ENCODE measurements at places on chromosomes 3 and 15.
A peak's percentile ranks its signal among the peaks of the same experiment; 100 is the strongest.

DNA sequence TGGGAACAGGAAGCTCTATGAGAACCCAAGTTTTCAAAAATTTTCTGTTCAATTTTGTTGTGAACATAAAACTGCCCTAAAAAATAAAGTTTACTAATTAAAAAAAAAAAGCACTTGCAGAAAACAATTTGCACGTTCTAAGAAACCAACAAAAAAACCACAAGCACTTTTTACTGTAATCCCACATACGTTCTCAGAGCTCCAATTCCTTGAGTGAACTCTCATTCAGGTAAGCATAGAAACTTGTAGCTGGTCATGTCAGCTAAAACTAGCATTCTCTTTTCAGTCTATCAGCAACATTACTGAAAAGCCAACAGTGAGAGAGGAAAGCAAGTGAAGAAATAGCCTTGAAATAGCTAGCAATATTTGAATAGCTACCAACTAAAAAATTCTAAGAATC is 11.5 kb upstream of the TMF1 start:
- DNase-seq = no peak

DNA sequence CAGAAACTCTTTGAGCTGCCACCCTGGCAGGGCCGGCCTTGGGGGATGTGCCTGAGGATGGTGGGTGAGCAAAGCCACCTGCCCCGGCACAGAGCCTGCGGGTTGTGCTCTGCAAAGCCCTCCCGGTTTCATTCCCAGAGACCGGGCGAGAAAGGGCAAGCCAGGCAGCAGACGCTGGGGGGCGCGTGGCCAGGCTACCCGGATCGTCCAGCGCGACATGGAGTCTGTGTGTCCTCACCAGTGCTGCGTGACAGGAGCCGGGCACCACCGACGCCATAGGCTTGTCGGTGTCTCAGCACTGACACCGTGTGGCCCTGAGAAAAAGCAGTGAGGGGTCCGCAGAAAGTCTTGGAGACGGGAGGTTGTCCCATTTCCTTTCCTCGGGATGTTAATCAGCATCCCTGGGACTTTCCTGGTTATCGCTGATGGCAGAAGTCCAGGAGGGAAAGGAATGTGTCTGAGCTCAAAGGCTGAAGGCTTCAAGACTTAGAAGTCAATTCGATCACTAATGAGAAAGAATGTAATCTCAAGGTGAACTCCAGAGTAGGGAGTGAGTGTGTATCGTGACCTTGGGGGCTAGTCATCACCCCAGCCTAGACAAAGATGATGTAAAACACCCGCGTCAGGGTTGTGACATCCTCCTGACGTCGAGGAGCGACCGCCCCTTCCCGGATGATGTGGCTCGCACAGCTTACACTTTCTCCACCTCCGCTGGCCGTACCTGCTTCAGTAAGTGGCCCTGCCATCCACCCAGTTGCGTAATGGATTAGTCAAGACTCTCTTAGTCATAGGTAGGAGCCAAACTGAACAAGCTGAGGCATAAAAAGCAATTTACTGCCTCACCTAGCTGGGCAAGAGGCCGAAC is 36.3 kb upstream of the PLA2G4E start:
- peak; percentile 42 for DNase-seq

GRCh38 chr3:36365829-36366228 is 14.5 kb upstream of the STAC start:
- DNase-seq = no peak

- DNase-seq = no peak
Observed at GRCh38 chr15:88131937-88132336, 124.6 kb downstream of the NTRK3 start.

DNA sequence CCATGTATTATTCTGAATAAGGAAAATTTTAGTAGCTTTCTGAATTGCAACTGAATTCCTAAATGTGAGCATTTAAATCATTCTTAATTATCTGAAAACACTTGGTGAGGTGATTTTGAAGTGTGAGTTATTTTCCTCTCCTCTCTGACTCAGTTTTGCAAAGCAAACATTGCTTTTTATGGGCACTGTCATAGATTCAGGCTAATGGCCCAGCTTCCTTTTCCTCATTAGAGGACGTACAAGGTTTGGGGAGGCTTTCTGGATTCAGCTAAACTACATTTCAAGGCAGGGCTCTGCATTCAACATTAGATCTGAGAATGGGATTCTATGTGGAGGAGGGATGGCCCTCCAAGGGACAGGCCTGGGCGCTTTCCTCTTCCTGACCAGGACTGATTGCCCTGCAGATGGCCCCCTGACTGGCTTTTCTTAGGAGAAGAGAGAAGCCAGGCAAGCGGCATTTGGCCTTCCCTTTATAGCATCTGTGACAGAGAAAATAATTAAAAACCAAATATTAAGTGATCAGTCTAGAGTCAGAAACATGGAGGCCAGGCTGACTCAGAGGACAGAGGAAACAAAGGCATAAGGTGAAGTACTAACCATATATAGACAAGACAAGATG is 53.0 kb upstream of the STXBP5L start:
- no peak for DNase-seq

- DNase-seq = no peak
Observed at GRCh38 chr3:56753206-56753820, 48.4 kb downstream of the ARHGEF3 start.

DNA sequence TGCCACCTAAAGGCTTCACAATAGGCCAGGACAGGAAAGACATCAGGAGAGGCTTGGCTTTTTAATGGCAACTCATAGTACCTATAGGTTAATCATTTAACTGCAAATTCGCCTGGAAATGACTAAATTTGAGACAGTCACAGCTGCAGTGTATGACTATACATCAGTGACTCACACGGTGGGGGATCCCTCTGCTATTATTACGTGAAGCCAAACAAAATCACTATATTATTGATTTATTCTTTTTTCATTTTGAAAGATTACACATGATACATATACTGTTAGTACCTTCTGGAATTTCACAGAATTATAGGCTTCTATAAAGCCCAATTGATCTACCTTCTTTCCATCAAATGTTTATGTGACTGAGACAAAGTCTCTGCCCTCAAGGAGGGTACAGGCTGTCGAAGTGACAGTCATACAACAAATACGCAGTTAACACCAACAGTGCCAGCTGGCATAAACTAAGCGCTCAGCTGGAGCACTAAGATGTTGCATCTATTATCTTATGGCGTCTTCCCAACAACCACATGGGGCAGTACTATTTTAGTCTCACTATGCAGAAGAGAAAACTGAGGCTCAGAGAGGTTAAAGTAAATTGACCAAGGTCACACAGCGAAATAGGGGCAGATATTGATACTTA is 82.0 kb upstream of the LMOD3 start:
- no peak for DNase-seq

- DNase-seq = no peak
Observed at GRCh38 chr3:59268170-59268569, 218.3 kb upstream of the CFAP20DC start.

- no peak for DNase-seq
Observed at GRCh38 chr3:3307491-3307890, 128.0 kb upstream of the CRBN start.

DNA sequence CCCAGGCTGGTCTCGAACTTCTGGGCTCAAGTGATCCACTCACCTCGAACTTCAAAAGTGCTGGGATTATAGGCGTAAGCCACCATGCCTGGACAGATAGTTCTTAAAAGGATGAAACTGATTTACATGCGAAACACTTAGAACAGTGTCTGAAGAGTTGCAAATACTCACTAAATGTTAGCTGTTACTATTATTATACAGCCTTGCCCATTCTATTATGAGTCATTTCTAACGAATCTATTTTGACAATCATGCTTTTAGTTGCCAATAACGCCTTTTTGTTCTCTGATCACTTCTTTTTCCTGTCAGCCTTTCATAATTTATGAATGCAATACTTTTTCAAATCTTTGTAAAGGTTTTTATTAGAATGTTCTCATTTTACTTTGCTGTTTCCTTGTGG is 112.7 kb downstream of the SNRK start:
- DNase-seq = no peak

- DNase-seq = no peak
Observed at GRCh38 chr15:96560246-96560895, 229.9 kb downstream of the NR2F2 start.

DNA sequence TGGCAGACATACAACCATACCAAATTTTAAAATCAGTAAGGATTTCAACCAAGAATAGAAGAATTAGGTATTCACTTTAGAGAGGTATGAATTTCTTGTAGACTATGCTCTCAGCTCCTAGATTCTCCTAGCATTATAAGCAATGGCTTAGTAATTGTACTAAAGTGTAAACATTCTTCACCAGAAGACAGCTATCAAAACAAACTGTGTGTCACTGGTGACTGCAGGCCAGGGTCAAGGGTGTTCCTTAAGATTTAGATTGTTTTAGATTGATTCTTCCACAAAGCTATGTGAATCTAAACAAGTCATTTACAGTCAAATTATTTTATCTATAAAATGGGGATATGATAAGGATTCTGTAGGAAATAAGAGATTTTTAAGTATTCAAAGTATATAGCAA is 23.1 kb upstream of the GP5 start:
- DNase-seq = no peak

GRCh38 chr3:3893590-3893989 is 94.4 kb downstream of the LRRN1 start:
- no peak for DNase-seq

- DNase-seq = no peak
Observed at GRCh38 chr15:90530250-90531051, 728 bp downstream of the CRTC3 start.

DNA sequence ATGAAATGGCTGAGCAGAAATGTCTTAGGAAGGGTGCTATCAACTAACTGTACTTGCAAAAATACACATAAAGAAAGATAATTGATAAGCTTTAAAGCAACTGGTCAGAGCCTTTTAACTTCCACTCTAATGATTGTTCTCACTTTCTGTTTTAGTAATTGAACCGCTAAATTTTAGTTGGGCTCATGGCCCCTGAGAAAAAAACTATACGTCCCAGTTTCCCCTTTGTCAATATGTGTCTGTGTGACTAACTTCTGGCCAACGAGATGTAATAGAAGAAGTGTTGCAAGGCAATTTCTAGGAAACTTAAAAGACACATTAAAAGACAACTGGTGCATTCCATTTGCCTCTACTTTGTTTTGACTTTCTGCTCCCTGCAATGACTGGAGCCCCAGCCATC is 223.9 kb downstream of the NR1D2 start:
- no peak for DNase-seq

- DNase-seq = no peak
Observed at GRCh38 chr3:98536456-98537017, 4.8 kb downstream of the GPR15 start.
